Amniotic stem cell (primary cell): ENCODE measurements at places on chromosomes 12 and 14.
A peak's percentile ranks its signal among the peaks of the same experiment; 100 is the strongest.

DNA sequence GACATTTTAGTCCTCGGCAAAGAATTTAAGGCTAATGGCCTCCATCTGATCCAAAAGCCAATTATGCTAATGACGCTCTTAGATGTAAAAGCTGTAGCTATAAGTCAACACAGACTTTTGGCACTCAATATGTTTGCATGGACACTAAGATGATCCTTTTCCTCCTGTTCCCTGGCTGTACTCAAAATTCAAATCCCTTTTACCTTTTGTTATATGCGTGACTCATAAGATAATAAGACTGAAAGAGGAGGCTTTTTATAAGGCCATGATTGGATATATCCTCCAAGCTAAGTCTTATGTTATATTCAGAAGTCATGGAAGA lies 89.8 kb downstream of the PDZRN4 start:
- DNase-seq: no peak

DNA sequence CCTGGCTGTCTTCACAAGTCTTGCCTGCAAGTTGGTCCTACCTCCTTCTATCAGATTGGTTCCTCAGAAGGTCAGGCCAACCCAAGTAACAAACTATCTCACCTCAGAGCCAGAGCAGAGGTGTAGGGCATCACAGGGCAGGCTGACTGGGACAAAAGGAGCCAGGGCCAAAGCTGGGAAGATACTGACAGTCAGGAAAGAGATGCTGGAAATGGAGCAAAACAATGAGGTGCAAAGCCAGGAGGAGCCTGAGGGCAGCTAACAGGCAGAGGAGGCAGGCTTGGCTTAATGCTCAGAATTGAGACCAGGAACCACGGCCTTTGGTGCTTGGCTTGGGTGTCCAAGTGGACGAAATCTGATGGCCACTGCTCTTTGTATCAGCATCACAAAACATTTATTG lies 68.4 kb upstream of the PNMA1 start:
- no peak for DNase-seq

GRCh38 chr14:78967111-78967809 lies 797.1 kb downstream of the NRXN3 start:
- DNase-seq: peak; percentile 9

- DNase-seq: no peak
Measured at GRCh38 chr12:5511644-5512600, 80.0 kb downstream of the NTF3 start.

- no peak for DNase-seq
Measured at GRCh38 chr12:18676996-18677588, 60.7 kb downstream of the PLCZ1 start.
